ENCODE measurements at places on chromosomes 4 and X.

- DNase-seq = peak; percentile 21
These were observed 317.5 kb upstream of the GRIA3 start for GRCh38 chrX:122866532-122866931.

DNA sequence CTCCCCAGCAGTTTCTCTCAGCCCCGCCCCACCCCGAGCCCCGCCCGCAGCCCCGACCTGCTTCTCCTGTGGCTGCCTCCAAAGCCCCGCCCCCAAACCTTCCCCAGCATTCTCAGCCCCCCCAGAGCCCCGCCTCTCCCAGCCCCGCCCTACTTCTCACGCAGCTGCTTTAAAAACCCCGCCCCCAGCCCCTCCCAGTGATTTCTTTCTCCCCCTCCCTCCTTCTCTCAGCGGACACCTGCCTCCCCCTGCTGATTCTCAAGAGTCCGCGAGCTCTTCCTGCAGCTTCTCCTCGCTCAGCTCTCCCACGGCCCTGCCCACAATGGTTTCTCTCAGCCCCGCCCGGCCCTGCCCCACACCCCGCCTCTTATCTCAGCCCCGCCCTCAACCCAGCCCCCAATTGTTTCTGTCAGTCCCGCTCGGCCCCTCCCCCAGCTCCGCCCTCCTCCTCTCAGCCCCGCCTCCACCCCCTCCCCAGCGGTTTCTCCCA lies 636 bp upstream of the EOLA1 start:
- DNase-seq = peak; percentile 81

DNA sequence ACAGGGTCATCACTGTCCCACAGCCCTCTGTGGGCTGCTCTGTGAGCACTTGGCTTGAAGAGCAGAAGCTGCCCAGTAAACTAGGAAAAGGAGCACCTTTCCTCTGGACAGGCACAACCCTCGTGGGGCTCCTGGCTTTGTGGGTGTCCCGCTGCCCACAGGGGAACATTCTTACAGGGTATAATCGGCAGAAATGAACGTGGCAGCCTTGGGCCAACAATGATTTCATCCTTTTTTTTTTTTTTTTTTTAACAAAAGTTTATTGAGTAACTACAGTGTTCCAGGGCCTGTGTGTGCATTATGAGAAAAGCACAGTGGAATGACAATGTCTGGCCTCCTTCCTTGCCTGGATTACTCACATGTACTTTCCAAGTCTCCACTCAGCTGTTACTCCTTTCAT lies 197.2 kb downstream of the PDGFC start:
- peak; percentile 16 for DNase-seq

- DNase-seq = no peak
These were observed 21.2 kb upstream of the SLC25A31 start for GRCh38 chr4:127708985-127709384.

- no peak for DNase-seq
These were observed 102.8 kb upstream of the PCDH18 start for GRCh38 chr4:137635108-137635507.

DNA sequence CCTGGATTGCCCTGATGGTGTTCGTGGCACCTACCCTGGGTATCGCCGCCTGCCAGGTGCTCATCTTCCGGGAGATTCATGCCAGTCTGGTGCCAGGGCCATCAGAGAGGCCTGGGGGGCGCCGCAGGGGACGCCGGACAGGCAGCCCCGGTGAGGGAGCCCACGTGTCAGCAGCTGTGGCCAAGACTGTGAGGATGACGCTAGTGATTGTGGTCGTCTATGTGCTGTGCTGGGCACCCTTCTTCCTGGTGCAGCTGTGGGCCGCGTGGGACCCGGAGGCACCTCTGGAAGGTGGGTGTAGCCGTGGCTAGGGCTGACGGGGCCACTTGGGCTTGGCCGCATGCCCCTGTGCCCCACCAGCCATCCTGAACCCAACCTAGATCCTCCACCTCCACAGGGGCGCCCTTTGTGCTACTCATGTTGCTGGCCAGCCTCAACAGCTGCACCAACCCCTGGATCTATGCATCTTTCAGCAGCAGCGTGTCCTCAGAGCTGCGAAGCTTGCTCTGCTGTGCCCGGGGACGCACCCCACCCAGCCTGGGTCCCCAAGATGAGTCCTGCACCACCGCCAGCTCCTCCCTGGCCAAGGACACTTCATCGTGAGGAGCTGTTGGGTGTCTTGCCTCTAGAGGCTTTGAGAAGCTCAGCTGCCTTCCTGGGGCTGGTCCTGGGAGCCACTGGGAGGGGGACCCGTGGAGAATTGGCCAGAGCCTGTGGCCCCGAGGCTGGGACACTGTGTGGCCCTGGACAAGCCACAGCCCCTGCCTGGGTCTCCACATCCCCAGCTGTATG lies 1.8 kb downstream of the AVPR2 start:
- DNase-seq = no peak

- no peak for DNase-seq
These were observed 953.4 kb upstream of the IGFBP7 start for GRCh38 chr4:58063404-58064160.

- no peak for DNase-seq
These were observed 12.2 kb downstream of the TENT5D start for GRCh38 chrX:80432441-80432840.

DNA sequence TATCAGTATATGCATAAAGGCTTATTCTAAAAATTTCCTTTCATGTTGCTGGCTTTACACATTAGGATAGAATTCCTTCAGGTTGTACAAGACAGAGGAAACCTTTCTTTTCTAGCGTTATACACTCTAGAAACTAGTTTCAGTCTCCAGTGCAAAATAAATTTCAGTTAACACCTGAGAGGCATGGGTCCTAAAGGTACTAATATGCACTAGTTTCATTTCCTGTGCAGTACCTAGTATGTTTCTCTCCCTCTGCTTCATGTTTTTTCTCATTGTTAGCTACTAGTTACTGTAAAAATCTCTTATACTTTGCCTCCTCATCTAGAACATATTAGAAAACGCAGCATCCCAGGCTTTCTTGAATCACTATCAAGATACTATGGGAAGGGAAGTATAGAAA lies 54.0 kb downstream of the SNX25 start:
- DNase-seq = no peak

- DNase-seq = no peak
These were observed 9.1 kb upstream of the MAGED4B start for GRCh38 chrX:52078131-52078530.

DNA sequence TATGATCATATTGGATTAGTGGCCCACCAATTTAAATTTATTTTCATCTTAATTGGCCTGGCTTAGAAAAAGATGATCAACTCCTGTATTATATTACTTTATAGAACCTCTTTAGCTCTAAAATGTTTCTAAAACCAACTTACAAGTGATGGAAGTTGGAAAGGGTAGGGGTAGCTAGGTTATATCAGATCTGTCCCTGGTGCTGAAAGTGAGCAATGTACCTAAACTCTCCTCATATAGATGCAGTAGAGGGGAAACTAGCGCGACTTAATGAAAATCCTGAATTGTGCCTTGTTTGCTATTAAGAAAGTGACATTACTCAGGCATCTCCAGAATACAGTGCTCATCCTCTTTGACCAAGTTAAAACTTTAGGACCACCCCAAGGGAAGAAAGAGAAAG lies 7.5 kb upstream of the PTCHD1 start:
- DNase-seq = no peak

Measured in suppressor macrophage (primary cell).